Cortex of kidney (tissue), 1 donor: ENCODE measurements at places on chromosomes 1 and 21.

DNA sequence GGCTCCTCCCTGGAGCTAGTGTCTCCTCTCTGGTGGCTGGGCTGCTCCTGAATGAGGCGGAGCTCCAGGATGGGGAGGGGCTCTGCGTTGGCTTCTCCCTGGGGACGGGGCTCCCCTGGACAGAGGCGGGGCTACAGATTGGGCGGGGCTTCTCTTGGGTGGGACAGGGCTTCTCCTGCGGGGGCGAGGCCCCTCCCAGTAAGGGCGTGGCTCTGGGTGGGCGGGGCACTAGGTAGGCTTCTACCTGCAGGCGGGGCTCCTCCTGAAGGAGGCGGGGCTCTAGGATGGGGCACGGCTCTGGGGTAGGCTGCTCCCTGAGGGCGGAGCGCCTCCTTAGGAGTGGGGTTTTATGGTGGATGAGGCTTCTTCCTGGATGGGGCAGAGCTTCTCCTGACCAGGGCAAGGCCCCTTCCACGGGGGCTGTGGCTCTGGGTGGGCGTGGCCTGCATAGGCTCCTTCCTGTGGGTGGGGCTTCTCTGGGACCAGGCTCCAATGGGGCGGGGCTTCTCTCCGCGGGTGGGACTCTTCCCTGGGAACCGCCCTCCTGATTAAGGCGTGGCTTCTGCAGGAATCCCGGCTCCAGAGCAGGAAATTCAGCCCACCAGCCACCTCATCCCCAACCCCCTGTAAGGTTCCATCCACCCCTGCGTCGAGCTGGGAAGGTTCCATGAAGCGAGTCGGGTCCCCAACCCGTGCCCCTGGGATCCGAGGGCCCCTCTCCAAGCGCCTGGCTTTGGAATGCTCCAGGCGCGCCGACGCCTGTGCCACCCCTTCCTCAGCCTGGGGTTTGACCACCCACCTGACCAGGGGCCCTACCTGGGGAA, 22.7 kb upstream of the ARF1 start:
- no peak for DNase-seq

DNA sequence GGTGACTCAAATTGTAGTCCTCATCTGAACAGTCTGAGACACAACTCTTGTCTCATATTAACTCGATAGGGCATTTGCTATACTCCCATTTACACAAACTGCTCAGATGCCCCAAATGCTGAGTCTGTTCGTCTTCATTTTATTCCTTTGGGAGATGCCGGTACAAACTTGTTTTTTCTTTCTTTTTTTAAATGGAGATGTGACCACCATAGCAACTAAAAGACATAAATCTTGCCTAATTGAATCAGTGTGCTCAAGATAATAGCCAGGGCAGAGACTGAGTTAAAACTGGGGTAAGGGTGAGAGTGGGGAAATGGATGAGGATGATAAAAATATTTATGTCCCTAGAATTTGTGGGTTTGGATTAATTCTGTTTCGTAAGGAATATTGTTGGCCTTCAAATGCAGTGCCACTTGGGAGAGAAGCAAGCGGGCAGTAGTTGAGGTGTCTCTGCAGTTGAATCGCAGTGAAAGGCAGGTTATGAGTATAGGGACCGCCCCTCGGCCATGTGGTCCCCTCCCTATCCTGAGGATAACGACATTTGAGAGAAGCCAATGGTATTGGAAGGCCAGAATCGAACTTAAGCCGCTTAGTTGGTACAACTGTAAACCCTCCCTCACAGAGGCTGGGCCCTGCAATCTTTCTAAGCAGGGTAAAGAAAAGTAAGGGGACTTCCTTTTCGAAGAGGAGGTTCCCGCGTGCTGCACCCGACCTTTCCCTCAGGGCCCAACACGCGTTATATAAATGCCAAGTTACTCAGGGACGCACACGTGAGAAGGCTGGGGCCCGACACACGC, 859 bp upstream of the LRRC8B start:
- DNase-seq: no peak

GRCh38 chr1:29936031-29936544, 699.8 kb downstream of the PTPRU start:
- DNase-seq: no peak

GRCh38 chr1:153577138-153577537, 11.5 kb upstream of the S100A2 start:
- DNase-seq: no peak

- no peak for DNase-seq
Measured at GRCh38 chr1:14596591-14596990, 1.9 kb upstream of the KAZN start.

DNA sequence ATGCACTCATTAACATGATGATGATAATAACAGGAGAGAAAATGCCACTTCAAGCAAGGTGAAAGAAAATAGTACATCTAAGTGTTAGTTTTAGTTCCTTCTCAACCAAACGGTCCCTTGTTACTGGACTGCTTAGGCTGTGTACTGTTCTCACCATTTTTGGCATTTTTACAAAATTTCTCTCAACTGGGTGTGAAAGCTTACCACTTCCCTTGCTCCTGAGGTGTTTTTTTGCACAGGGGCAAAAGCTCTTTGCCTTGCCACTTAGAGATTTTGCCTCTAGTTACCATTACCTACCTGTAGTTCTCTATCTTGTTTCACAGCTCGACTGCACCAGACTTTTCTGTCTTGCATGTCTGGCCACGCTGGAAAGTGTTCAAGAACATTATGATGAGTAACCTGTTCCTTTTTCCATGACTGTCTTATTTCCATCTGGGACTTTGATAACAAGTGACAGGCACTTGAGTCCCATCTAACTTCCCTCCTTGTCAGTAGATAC, 10.7 kb downstream of the NEK7 start:
- no peak for DNase-seq
